H54 (cell line): ENCODE measurements at places on chromosomes 2 and 18.

DNA sequence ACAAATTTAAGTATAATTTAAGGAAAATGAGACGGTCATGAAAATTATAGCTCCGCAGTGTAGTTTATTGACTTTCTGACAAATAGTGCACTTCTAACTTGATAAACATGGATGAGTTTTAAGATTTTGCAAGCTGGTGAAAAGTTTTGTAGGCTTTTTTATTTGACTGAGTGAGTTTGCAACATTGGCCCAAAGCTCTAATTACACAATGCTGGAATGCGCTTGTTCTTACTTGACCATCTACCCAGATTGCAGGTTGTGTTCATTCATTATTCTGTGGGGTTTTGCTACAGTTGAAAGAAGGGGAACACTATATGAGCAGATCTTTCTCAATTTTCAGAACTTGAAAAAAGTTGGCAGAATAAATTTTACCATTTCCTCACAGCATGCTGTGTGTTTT, 13.5 kb downstream of the SPOPL start:
- DNase-seq: no peak

GRCh38 chr18:2570772-2571199, 519 bp downstream of the METTL4 start:
- peak; percentile 37 for DNase-seq

- DNase-seq: no peak
These were observed 359.8 kb upstream of the SETBP1 start for GRCh38 chr18:44320619-44321460.

- DNase-seq: peak; percentile 82
These were observed 34.1 kb downstream of the HK2 start for GRCh38 chr2:74867841-74868658.

DNA sequence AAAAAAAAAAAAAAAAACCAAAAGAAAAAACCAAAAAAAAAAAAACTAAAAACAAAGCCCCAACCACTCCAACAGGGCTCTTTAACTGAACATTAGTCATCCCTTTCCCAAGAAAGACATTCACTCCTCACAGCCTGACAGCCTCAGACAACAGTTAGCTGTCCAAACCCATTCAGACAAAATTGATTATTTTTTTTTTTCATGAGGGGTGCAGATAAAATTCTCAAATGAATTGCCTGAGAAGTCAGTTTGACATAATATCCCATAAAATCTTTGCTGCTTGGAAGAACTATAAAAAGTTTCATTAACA, 206.1 kb upstream of the REV1 start:
- no peak for DNase-seq

DNA sequence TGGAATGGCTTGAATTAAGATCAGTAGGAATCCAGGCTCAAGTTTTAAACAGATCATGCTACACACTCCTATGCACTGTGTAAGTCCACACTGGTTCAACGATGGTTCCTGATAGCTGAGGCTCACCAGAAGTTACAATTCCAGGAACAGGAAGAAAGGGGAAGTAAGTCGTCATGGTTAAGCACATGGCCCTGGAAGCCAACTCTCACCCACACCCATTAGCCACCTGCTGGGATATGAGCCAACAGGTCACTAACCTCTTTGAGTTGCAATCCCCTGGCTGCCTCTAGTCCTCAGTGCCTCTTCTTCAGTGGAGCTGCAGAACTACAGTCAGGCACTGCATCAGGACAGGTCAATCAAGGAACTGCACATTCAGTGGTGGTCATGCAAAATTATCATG, 133.5 kb downstream of the TMEM182 start:
- no peak for DNase-seq

- no peak for DNase-seq
These were observed 53.5 kb downstream of the ATP8B1 start for GRCh38 chr18:57749604-57749970.

DNA sequence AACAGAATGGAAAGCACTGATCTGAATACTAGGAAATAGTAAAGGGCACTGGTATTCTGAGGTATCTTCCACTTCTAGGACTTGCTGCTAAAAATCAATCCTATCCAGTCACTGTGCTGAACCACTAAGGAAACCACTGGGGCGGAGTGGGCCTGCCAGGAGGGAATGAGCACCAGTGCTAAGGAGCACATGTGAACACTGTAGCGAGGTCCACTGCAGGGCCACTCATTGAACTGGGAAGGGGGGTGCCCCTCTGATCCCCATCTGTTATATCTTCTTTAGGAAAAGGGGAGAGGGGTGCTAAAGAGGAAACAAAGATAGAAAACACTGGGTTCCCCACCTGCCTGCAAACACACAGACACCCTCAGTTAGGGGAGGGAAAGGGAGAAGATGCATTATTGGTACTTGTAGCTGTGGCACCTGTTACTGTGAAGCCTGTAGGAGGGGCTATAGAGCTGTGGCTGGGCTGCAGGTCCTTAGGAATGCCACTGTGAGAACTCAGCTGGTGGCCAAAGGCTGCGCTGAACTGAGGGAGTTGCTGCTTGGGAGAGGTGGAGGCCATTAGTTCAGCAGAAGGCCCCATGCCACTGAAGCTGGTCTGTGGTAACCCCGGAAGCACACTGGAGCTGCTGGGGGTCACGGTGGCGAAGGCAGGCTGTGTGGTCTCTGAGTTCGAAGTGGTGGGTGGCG, 81.8 kb downstream of the INO80D start:
- no peak for DNase-seq

- no peak for DNase-seq
These were observed 254.5 kb downstream of the DSEL start for GRCh38 chr18:67261931-67262552.

- no peak for DNase-seq
These were observed 53.4 kb upstream of the RALBP1 start for GRCh38 chr18:9421901-9422327.

DNA sequence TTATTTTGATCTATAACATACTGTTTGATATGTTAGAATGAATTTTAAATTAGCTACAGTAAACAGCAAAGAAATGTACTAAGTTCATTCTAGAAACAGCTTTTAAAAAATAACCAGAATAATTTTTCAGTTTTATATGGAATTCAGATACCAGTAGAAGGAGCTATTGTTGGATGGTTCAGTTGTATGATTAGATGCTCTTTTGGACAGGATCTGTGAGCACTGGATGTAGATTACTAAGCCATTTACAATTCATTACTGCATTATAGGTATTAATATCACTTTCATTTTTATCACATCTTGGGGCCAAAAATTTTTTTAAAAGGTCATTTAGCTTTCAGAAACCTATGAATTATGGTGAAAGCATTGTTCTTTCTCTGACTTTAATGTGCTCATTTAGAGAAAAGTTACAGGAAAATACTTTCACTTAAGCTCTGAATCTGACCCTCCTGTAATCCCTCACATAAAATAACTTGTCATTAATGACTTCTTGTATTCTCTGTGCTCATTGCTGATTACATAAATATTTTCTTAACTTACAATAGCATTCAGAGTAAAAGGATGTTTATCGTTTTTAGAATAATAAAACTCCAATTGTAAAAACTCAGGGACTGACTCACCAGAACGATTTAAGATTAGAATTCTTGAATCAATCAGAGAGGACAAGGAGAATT, 750.2 kb downstream of the SLC4A3 start:
- DNase-seq: no peak

DNA sequence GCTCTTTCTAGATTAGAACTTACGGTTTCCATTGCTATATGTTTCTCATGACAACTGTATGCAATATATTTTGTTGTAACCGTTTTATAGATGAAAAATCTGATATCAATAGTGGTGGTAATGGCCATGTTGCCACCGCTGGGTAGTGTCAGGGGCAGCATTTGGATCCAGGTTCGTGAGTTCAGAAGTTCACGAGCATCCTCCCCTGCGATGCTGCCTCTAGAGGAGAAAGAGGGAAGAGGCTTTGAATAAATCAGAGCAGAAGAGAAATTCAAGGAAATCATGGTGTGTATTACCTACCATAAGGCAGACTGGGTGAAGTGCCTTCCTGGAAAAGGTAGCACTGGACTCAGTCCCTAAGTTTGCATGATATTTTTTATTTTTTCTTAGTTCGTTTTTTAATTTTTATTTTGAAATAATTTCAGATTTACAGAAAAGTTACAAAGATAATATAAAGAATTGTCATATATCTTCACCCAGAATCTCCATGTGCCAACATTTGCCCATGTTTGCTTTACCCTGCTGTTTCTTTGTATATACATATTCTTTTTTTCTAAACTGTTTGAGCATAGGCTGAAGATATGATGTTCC, 3.3 kb upstream of the ZBTB7C start:
- DNase-seq: peak; percentile 22

GRCh38 chr2:95328358-95329125, 31.4 kb downstream of the KCNIP3 start:
- DNase-seq: no peak

- no peak for DNase-seq
These were observed 16.5 kb upstream of the PRLH start for GRCh38 chr2:237549643-237550415.

GRCh38 chr2:67997528-67997900, 65.3 kb downstream of the C1D start:
- DNase-seq: peak; percentile 59

GRCh38 chr2:187577310-187577709, 23.1 kb upstream of the TFPI start:
- DNase-seq: no peak

DNA sequence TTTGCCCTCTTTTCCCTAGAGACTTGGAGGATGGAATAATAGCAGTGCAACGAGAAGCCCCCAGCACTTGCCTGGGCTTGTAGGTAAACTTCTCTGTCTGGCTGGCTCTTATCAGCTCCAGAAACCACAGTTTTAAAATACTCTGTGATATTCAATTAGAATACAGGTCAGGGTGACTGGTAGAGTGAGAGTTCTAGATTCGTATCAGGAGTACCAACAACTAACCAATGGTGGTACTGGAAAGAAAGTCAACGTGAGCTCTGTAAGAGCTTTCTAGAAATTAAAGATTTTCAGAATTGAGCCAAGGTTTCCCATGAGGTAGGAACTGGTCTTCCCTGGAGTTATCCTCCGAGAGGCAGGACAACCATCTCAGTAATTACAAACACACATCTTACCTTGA, 216.9 kb downstream of the NYAP2 start:
- DNase-seq: no peak

- DNase-seq: no peak
These were observed 1021.2 kb downstream of the LRP1B start for GRCh38 chr2:141109633-141110032.

- DNase-seq: no peak
These were observed 416.4 kb downstream of the CMPK2 start for GRCh38 chr2:6449343-6449742.

- no peak for DNase-seq
These were observed 90.5 kb downstream of the ASAP2 start for GRCh38 chr2:9297156-9297555.

- DNase-seq: no peak
These were observed 7.8 kb downstream of the MERTK start for GRCh38 chr2:111905990-111906735.

- no peak for DNase-seq
These were observed 72.7 kb upstream of the LYPD6B start for GRCh38 chr2:148965623-148966437.

DNA sequence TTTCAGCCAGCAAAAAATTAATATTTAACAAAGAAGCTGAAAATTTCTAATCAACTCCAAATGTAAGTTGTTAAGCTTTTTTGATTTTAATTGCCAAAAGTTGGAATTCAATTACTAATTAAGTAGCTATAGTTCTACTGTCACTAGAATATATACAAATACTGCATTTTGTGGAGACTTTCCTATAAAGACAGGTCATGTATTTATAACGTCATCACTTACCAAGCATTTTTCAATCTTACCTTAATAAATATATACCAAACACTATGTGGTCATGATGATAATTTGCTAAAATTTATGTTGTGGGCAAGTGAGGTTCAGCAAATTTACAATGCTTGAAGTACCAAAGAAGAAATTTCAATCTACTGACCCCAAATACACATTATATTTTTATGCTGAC, 24.2 kb upstream of the TMEFF2 start:
- DNase-seq: no peak

- peak; percentile 47 for DNase-seq
These were observed 33.8 kb upstream of the NFATC1 start for GRCh38 chr18:79361766-79362522.

DNA sequence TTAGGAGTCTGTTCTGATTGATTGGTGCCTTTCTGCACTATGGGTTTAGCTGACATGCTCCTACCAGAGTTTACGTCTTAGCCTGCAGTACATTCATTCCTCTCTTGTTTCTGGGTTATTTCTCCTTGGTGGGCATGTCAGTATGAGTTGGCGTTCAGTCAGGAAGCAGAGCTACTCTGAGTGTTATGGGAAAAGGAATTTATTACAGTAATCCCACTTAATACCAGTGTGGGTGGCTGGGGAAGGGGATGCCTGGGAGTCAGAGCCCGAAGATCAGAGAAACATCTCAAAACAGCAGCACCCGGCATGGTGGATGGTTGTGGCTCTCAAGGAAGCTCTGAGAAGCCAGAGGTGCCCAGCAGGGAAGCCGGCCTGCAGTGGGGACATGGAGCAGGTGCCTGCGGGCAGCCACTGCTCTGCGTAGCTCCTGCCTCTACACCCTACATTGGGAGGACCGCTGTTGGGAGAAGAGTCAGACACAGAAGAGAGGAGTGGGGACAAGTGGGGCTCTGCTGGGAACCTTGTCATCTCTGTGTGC, 48.9 kb downstream of the RAB31 start:
- no peak for DNase-seq

GRCh38 chr2:12286347-12286746, 430.4 kb upstream of the TRIB2 start:
- no peak for DNase-seq

DNA sequence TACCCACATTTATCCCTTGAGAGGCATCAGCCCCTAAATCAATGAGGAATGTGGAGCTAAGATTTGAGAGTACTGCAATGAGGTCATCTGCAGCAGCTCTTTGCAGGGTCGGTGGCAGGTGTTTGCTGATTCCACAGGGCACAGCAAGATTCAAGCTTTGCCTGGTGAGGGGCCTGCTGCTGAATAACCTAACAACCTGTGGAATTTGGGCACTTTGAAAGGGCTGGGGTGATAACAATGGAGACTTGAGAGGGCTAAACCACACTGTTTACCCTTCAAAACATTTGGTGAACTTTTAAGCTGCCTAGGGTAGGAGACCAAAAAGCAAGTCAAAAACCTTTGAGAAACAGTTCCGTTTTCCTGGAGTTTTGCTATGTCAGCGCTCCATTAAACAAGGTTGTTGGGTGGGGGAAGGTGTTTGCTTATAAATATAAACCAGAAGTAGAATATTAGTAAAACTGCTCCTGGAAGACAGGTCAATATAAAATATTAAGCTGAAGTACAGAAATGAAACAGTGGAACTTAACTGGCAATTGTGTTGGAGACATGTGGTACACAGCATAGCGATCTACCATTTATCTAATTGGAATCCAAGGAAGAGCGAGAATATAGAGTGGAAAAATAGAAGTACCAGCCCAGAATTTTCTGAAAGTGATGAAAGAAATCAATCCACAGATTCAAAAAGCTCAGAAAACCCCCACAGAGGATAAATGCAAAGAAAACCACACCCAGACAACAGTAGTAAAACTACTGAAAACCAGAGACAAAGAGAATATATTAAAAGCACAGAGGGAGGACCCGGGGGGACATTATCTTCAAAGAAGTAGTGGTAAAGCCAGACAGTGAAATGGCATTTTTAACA, 15.7 kb downstream of the COPS8 start:
- no peak for DNase-seq
